ENCODE measurements at places on chromosomes 6 and 20. TPM values are rescaled to one million over a fixed set of nuclear protein-coding genes. Genes with fewer than 3 reads are reported as not detected.

GRCh38 chr6:154796484-154796883 lies 63.3 kb downstream of the SCAF8 start:
- no peak for DNase-seq

GRCh38 chr6:136404007-136404406 lies 114.4 kb upstream of the BCLAF1 start:
- no peak for DNase-seq

- no peak for DNase-seq
Observed at GRCh38 chr20:47502271-47503239, 868 bp downstream of the NCOA3 start.

- no peak for DNase-seq
Observed at GRCh38 chr6:152828431-152828830, 77.8 kb downstream of the VIP start.

DNA sequence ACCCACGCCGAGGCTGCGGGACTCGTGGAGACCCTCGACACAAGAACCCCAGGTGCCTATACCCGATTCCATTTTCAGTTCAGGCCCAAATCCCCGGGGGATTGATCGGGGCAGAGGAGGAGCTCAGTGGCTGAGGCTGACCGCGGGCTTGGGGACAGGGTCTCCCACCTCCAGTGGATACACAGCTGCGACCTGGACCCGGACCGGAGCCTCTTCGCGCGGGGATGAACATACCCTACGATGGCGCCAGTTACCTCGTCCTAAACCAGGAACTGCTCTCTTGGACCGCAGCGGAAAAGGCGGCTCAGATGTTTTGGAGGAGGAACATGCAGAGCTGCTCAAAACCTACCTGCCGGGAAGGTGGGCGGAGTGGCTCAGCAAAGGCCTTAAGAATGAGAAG lies 27.4 kb upstream of the HLA-G start:
- DNase-seq = no peak

GRCh38 chr6:160124007-160124406 lies 2.4 kb downstream of the SLC22A1 start:
- no peak for DNase-seq

The CUL9 gene
- total RNA-seq = 36.6 TPM

The MOG gene
- not detected for total RNA-seq

Measured in chondrocyte (in vitro differentiated cells).